ENCODE measurements at places on chromosomes 6 and 20.

GRCh38 chr6:155319902-155320301, 5.6 kb upstream of the TFB1M start:
- peak; percentile 65 for DNase-seq

DNA sequence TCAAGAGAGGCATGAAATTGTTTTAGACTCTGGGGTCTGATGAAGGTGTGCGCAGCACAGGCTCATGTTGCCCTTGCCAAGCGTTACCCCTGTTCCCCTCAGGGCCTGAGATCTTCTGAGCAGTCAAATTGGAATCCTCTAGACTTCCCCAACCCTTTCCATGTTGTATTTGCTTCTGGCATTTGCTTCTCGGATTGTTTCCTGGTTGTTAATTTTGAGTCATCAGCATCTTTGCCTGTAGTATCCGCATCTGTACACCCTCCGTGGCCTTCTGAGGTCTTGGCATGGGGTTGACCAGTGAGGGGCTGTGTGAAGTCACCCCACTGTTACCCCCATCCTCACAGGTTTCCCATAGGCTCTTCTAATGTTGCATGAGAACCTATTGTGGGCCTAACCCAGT, 40.9 kb downstream of the SLC24A3 start:
- DNase-seq = no peak

- no peak for DNase-seq
Observed at GRCh38 chr20:23691675-23692074, 2.8 kb upstream of the CST4 start.

DNA sequence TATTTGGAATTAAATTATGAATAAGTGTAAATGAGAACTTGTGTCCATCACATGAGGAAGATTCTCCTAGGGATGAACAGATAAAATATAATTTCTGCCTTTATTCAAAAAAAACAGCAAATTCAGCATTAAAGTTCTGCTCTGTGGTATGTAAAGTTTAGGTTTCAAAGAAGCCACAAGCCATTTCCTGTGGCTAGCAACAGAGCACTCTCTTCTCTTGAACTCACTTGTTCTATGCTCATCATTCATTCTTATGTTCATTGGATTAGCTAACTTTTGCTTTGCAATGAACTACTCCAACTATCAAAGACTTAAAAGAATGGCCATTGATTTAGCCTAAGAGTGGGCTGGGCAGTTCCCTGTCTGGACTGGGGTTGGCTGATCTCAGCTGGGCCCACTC, 20.8 kb upstream of the SNRPB2 start:
- no peak for DNase-seq

DNA sequence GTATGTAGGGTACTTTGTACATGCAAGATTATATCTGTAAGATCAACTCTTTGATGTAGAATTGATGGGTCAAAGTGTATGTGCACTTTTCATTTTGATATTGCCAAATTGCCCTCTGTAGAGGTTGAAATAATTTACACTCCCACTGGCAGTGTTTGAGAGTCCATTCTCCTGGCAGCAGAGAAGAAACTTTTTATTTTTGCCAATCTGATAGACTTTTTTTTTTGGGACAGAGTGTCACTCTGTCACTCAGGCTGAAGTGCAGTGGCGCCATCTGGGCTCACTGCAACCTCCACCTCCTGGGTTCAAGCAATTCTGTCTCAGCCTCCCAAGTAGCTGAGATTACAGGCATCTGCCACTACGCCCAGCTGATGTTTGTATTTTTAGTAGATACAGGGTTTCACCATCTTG, 199.2 kb downstream of the ZFAND3 start:
- DNase-seq = no peak

GRCh38 chr6:163333701-163334663, 80.5 kb upstream of the QKI start:
- peak; percentile 47 for DNase-seq

- DNase-seq = no peak
Observed at GRCh38 chr20:50554694-50555579, 44.8 kb downstream of the PTPN1 start.

- DNase-seq = no peak
Observed at GRCh38 chr20:1186367-1186991, 1.7 kb upstream of the TMEM74B start.

DNA sequence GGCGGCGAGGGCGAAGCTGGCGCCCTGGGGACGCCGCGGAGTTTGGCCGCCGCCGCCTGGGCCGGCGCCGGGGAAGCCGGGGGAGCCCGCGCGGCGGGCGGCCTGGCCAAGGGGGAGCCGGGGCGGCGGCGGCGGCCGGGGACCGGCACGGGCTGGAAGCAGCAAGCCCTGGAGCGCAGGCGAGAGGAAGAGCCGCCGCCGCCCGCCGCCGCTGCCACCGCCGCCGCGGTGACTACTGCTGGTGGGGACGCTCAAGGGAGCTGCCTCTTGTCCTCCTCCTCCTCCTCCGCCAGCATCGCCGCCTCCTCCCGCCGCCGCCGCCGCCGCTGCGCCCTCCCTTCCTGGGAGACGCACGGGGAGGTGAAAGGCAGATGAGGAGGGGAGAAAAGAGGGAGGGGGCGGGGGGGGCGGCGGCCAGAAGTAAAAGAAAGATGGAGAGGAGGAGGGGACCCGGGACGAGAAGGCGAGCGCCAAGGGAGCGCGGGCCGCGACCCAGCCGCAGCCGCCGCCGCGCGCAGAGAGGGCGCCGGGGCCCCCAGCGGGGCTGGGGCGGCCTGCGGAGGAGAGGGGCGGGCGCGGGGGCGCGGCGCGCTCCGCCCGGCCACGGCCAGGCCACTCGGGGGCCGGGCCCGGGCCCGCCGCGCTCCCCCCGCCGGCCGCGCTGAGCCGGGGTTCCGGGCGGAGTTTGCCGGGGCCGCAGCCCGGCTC, 846 bp downstream of the PDE10A start:
- DNase-seq = no peak

- peak; percentile 67 for DNase-seq
Observed at GRCh38 chr6:25942561-25943147, 12.2 kb upstream of the SLC17A2 start.

Data from suppressor macrophage treated with lipopolysaccharide for 1 hour (primary cell).